ENCODE measurements at places on chromosomes 6 and 20.

DNA sequence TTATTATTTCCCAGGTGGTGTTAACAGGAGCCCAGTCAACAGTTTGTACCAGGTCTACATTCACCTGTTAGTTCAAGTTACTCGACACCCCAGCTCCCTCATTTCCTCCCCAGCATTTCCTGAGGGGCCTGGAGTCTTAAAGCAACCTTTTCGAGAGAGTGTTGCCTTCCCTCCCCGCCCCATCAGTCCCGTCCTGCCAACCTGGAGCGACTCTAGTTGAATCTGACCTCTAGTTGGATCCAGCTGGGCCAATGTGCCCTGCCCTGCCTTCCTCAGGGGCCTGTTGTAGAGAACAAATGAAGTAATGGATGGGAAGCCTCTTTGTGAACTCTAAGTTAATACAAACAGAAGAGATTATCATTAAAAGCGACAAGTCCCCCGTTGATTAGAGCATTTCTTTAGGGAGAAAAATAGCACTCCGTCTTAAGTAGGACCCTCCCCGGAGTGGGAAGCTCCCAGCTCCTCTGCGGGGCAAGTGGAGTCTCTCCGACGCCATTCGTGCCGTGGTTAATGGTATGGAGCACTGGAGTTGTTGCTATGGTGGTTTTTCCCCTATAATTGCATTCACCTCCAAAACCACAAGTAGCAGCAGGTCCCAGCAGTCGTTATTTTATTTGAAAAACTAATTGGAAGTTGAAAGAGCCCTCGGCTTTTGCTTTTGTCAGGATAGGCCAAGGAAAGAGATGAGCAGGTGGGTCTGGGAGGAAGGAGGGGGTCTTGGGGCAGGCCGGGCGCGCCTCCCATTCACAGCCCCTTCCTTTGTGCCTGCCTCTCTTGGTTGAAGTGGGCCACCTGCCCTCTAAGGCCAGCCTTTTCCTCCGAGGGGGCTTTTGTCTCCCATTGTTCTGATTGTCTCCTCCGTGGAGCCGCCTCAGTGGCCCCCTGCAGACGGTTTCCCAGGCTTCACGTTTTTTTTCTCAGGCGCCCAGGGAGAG is 16.1 kb downstream of the GHRH start:
- DNase-seq = no peak

DNA sequence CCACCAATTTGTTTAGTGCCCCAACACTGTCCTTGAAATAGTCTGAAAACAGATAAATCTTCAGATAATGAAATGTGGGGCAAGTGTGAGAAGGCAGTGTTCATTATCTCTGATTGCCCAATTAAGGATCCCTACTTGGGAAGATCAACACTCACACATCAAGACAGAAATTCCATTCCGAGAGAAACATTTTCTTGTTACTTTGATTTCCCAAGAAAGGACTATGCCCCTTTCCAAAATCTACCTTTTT is 16.2 kb downstream of the HMGN4 start:
- DNase-seq = no peak

- DNase-seq = no peak
Observed at GRCh38 chr6:15389084-15389764, 143.4 kb downstream of the JARID2 start.

DNA sequence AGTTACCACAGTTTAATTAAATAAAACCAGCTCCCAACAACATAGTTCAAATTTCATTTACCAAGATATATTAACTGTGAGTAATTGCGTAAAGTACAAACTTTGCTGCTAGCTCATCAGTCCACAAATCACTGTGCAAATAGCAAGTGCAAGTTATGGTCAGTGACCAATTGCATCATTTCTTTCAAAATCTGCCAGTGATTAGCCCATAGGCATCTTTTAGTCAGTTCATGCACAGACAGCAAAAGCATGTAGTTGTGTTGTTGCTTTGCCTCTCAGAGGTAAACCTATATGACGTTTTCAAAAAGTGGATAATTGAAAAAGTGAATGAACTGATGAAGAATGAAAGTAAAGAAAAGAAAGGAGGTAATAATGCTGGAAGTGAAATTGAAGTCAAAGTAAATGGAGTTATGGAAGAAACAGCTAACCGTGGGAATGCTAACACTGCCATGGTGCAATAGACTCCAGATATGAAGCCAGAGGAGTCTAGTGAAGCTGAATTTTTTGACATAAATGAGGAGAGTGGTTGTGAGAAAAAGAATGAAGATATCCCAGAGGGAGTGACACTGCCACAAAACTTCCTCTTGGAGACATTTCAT is 36.5 kb downstream of the ENPP1 start:
- DNase-seq = no peak

GRCh38 chr6:89972025-89972381 is 77.7 kb downstream of the GJA10 start:
- DNase-seq = no peak
